ENCODE measurements at places on chromosomes 3 and 15.

DNA sequence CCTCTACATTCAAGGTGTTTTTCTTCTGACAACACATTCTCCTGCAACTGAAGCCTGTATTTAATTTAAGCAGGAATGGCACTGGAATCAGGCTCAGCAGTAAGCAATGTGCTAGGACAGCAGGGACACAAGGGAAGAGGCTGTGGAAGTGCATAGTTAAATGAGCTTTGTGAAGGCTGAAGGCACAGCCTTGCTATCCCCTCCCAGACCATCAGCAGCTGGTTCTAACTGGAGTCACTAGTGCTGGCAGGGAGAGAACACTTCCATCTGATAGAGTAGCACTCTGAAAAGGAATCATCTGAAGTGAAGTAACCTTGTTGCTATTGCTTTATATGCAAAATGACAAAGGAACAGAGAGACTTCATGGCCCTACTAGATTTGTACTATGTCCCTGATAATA, 14.7 kb downstream of the UQCC5 start:
- DNase-seq: no peak

DNA sequence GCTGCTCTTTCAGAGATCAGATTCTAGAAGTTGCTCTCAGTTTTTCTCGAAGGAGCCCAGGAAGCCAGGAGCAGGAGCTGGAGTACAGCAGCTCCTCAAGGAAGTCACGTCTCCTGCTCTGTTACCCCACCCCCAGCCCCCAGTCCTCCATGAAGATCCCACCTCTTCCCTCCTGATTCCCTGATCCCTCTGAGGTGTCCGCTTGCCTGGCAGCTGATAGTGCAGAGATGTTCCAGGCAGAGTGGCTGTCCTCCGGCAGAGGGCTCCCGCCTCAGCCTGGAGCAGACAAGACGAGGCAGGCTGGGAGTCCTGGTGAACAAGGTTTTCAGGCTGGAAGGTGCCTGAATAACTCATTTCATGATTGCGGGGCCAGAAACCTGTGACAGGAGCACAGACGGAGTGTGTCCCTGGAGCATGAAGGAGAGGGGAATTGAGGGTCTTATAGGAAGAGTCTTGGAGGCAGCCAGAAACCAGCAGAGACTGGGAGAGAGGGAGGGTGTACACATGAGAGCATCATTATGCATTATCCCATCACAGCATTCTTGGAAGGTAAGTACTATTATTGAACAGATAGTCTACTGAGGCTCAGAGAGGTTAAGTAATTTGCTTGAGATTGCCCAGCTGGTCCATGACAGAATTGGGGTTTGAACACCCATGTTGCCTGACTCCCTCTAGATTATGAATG, 1.2 kb downstream of the HRH1 start:
- peak; percentile 79 for DNase-seq

- DNase-seq: no peak
These were observed 96.8 kb downstream of the ECT2 start for GRCh38 chr3:172847292-172847691.

DNA sequence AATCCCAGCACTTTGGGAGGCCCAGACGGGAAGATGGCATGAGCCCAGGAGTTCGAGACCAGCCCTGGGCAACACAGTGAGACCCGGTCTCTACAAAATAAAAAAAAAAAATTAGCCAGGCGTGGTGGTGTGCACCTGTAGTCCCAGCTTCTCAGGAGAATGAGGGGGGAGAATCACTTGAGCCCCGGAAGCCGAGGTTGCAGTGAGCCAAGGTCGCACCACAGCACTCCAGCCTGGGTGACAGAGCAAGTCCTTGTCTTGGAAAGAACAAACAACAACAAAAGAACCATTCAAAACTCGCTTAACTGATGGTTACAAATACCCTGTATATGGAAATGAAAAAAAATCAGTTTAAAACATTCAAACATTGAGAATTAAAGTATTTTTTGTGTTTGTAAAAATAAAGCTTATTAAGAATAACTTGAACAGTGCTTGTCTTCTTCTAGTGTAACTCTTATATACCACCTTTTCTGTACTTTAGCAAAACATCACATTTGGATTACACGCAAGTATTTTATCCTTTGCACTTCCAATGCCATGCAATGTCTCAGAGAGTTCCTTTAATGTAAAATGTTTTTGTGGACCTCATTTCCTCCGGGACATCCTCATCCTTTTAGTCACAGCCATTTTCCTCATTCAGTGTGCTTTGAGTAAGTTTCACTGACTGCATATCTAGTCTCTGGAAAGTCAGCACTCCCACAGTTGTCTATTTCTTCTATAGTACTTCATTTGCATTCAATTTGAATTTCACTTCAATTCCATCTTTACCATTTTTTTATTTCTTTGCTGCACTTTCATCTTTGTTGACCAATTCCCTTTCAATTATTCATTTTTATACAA, 113.0 kb upstream of the GOLGA8J start:
- DNase-seq: no peak

- DNase-seq: no peak
These were observed 12.7 kb downstream of the HMCES start for GRCh38 chr3:129291236-129291886.

DNA sequence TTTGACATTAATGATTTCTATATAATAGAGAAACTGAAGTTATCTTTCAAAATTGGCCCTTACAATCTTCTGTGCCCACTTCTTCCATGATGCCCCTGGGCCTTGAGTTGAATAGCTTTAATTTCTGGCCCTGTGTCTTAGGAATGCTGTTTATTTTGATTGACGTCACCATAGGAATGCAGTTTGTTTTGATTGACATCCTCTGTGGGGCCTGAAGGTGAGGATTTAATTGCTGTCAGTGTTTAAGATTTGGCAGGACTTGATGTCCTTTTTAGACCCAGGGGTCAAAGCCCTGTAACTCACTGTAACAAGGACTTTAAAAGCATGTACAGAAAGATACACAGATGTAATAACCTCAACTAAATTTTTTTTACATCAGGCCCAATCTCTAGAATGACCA, 83.3 kb downstream of the GLDN start:
- DNase-seq: peak; percentile 37

DNA sequence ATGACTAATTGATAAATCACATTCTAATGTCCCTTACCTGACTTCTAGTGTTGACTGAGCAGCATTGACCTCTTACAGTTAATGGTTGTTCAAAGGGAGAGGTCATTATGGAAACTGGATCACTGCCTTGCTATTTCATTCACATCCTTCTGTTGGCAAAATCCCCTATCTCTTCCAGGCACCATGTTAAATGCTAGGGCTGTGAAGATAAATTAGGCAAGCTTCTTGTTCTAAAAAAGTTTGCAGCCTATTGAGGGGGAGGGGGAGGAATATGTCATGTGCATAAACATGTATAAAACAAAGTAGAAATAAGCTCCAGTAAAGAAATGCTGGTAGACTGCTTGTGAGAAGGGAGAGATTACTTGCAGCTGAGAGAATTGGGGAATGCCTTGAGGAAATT, 84.8 kb upstream of the MLF1 start:
- no peak for DNase-seq

GRCh38 chr3:82978368-82978767, 1216.9 kb upstream of the GBE1 start:
- DNase-seq: no peak

- DNase-seq: no peak
These were observed 282.3 kb downstream of the OCA2 start for GRCh38 chr15:27816790-27817189.

- peak; percentile 88 for DNase-seq
These were observed 67.6 kb upstream of the SH3GL3 start for GRCh38 chr15:83379579-83379959.

GRCh38 chr3:78683284-78683683, 1084.5 kb downstream of the ROBO1 start:
- DNase-seq: no peak

DNA sequence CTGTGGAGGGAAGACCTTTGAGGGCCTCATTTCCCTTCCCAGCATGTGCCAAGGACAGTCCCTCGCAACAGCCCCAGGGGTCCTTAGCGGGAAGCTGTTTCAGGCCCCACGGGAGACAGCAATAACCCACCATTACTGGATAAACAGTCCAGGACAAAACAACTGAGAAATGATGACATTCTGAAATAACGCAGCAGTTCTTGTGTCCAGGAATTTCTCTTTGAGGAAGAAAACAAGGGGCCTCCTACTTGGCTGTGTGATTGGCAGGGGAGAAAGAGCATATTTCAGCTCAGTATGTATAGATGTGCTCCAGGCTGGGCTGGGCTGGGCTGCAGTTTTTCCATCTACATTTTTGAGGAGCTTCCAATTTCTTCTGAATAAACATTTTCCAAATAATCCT, 82.2 kb upstream of the THBS1 start:
- no peak for DNase-seq

DNA sequence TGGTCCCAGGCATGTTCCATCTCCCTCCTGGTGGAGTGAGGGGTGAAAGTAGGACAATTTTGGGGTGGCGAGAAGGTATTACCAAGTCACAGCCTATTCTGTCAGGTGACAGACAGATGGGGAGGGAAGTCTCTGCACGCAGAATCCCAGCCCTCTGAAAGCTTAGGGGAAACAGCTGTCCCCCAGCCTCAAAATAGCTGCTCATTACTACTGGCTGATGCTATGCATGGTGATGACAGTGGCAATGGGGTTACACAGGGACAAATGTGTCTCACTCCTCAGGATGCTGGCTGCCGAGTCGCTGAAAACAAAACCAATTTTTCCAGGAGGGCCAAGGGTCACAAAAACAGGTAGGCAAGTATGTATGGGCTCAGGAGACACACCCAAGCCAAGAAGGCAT, 68.8 kb upstream of the OXTR start:
- no peak for DNase-seq

DNA sequence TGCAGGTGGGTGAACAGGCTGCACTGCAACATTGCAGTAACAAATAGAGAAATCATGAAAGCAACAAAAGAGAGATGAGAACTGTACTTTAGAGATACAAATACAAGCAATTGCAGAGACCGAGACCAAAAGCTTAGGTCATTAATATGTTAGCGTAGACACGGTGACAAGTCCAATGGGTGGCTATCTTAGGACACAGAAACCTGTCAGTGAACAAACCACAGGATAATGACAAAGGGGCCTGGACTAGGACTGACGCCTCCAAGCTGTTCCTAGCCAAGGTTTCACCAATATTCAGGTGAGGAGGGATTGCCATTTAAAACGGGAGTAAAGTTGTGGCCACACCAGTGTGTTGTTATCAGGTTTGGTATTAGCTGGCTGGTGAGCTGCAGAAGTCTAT, 41.7 kb upstream of the BLM start:
- DNase-seq: no peak

DNA sequence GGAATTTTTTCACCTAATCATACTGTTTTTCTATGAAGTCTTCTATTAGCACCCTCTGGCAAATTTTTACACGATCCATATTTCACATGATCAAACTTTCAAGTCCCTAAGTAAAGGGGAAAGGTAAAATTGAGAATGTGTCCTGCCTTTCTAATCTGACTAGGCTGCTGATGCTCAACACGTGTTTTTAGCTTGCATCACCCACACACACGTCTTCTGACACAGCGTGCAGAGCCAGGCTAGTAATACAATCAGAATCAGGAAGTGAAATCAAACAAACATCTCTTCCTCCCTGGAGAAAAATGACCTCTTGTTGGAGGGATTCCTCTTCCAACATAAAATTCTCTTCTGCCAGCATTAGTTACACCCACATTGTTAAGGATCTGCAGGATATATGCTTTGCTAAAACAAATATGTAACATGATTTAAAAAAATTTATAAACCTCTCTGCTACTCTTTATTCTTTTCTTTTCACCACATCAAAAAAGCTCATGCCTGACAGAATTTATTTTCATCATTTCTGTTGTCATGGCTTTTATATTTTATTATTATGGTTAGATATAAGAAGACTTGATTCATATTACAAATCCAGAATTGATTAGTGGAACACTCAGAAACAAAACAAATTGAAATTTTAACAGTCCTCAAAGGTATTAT, 122.4 kb downstream of the RAP2B start:
- DNase-seq: peak; percentile 79

- DNase-seq: peak; percentile 78
These were observed 10.9 kb downstream of the MESP1 start for GRCh38 chr15:89740137-89740536.

GRCh38 chr3:48425281-48425812, 4.5 kb downstream of the PLXNB1 start:
- no peak for DNase-seq

GRCh38 chr3:171088964-171089754, 62.6 kb upstream of the SLC2A2 start:
- DNase-seq: peak; percentile 63

DNA sequence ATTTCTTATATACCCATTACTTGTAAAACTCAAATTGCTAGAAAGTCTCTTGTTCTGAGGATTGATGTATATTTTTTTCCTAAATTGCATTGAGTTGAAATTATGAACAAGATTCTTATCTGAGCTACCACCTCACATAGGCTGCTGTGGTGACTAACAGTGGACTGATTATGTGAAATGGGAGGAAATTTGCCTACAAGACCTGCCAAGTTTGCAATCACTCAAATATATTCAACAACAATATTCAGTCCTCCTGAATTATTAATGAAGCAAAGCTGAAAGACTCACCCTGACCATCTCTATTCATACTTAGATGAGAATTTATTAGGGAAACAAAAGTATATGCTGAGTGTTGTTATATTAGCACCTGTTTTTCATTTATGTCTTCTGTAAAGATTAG, 412.6 kb upstream of the SEMA6D start:
- DNase-seq: no peak

- DNase-seq: no peak
These were observed 16.6 kb downstream of the TJP1 start for GRCh38 chr15:29805708-29806104.

- no peak for DNase-seq
These were observed 75.9 kb upstream of the RNU6-1 start for GRCh38 chr15:67915461-67916374.

- peak; percentile 35 for DNase-seq
These were observed 128.6 kb downstream of the DUT start for GRCh38 chr15:48459571-48460442.

DNA sequence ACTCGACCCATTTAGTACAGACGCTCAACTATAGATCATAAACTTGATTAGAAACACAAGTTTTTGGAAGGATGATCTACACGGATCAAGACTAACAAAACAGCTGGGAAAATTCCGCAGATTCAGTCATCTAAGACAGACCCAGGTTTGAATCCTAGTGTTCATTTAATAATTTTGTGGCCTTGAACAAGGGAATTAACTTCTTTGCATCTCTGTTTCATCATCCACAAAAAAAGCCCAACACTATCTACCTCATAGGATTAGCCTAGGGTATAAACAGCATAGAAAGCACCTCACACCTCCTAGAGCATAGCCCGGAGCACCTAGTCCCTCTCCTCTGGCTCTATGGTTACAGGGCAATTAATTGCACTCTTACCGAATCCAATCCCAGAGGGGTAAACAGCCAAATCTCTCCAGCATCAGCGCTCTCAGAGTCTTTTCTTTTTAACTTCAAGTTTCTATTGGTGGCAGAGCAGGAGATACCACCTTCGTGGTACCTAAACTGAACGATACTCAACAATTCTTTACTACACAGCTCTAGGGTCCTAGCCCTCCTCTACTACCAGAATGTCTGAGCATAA, 3.5 kb downstream of the TBL1XR1 start:
- no peak for DNase-seq

DNA sequence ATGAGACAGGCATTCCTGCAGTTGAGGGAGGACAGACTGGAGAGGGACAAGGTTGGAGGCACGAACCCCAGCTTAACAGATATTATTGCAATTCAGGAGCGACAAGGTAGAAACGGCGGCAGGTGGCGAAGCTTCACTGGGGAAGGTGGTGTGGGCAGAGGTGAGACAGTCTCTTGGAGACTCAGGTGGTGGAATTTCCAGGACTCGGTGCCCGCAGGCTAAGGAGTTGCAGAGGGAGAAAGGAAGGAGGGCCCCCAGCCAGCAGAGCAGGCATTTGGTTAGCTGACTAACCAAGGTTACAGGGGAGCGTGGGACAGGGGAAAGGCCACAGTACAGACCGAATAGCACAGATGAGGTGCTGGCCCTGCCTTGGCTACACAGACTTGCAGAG, 3.0 kb downstream of the FAM174B start:
- DNase-seq: no peak
